Activated CD4-positive, CD25-positive, alpha-beta regulatory T cell treated with anti-CD3 and anti-CD28 coated beads, Interleukin-2, amount 50 U/mL, for 16 hours (primary cell): ENCODE measurements at places on chromosomes 7 and 10.

DNA sequence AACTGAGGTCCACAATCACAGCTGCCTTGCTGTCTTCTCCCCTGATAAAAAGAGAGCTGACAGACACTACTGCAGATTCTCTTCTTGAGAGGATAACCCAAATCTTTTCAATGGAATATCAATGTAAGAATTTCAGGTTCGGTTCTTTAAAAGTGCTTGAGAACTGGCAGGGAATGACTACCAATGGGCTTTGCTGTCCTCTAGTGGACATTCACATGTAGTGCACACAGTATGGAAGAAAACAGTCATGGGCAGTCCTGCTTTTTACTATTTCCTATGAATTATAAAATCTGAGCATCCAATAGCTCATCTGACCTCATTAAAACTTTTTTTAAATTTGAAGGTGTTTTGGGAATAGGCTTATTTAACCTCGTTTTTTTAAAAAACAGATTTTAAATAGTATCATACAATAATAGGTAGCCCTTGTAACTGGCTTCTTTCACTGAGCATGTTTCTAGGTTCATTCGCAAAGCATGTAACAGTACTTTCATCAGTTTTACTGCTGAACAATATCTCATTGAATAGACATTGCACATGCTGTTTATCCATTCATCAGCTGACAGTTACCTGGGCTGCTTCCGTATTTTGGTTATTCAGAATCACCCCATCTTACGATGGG is 18.3 kb downstream of the FZD9 start:
- no peak for DNase-seq

- no peak for DNase-seq
Measured at GRCh38 chr7:131249003-131249402, 78.7 kb upstream of the MKLN1 start.

DNA sequence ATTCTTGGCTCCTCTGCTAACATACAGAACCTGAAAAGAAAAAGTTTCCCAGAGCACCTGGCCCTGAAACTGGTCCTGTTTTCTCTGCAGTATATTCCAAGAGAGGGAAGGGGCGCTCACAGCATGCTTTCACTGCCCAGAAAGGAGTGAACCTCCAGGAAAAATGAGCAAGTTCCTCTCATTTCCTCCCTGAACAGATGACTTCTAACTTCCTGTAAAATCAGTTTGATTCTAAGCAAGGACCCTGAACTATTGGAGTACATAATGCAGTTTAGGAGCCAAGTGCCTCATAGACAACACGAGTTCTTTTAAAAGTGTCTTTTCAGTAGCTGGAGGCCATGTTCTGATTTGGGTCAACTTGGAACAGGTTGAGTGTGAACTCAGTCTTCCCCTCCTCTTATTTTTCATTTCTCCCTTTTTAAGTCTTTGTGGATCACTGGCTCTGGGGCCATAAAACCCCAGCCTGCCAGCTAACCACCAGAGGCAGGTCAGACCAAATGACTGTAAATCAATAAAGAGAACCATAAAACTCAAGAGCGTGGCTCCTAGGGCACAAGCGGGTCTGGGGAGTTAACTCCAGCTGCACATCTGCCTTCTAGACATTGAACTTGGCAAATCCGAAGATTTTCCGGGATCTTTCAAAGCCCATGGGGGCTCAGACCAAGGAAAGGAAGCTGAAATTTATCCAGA is 5.9 kb upstream of the LRRC18 start:
- no peak for DNase-seq

- DNase-seq, result no peak
Measured at GRCh38 chr7:38476764-38477163, 154.4 kb downstream of the AMPH start.

- DNase-seq, result no peak
Measured at GRCh38 chr10:489330-489729, 200.1 kb downstream of the DIP2C start.

DNA sequence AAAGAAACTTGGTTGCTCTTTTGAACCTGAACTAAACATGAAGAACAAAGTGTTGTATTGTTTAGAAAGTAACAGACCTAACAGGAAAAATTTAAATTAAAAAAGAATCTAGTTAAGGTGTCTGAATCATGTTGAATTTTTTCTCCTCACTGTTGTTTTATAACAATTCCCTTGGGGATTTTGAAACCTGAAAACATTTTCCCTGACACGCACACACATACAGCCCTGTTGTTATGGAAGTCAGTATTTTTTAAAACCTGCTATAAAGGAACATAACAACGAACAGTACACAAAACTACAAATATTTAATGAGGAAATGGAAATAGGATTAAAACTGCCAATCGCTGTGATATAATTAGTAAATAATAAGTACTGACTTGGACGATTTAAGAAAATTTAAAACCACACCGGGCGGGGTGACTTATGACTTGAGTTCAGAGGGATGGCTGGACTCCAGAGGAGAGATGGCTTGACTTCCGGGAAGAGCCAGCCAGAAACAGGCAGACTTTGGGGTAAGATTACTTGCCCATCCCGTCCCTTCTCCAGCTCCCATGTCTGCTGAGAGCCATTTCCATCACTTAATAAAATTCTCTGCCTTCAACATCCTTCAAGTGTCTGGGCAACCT is 16.2 kb upstream of the SPOCK2 start:
- no peak for DNase-seq

DNA sequence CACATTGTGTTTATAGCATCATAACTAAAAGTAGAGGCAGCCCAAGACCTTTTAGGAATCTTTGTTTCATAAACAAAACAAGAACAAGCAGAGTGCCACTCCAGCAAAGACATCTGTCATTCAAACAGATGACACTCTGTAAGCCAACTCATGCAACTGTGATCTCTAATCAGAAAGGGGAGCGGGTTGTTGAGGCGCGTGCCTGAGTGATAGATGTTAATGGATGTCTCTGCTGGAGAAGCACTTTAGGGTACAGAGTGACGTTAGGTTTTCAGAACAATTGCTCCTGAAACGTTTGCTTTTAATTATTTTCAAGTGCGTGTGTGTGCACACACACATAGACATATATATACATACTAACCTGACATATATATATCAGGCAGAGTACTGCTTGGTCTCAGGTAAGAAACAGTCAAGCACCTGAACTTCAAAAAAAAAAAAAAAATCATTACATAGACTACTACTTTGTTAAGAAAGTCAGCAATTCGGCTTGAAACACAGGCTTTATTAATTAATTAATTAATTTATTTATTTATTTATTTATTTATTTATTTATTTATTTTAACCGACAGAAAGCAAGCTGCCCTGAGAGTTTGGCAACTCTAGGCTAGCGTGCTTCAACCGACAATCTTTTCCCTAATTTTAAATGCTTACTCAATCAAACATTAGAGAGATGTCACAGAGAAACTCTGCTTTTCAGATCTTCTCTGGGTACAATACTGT is 109.1 kb downstream of the POU6F2 start:
- no peak for DNase-seq

DNA sequence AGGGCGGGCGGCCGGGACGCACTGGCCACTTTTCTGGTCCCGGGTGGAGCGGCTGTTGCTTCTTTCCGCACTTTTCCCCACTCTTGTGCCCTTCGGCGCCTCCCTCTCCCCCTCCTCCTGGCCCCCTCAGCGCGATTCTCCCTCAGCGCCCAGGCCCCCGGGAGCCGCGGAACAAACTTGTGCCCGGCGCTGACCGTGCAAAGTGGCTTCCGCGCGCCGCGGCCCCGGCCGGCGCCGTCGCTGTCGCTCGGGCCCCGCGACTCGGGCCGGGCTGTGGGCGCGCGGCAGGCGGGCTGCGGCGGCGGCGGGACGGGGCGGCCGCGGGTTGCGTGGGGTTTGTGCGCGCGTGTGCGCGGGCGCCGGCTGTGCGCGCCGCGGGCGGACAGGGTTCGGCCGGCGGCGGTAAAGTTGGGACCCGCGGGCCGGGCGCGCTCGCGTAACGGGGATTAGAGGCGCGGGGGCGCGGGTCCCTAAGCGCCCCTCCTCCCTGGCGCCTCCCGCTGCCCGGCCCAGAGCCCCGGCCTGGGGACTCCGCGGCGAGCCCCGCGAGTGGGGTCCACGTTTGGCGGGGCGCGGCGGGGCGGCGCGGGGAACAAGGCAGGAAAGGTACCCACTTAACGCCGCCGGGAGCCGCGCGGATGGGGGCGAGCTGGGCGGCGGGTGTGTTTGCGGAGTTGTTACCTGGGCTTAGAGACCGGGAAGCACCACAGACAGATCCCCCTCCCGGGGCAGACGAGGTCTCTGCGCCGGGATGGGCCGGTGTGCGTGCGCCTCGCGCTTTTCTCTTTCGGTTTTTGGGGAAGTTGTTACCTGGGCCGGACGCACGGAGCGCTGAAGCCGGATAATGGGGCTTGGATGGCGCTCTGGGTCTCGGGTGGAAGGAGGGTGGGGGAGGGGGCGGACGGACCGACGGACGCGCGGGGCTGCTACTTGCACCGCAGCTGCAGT is 860 bp downstream of the ZEB1 start:
- DNase-seq, result no peak

- no peak for DNase-seq
Measured at GRCh38 chr7:113698556-113699220, 220.1 kb downstream of the PPP1R3A start.

GRCh38 chr10:83516788-83517187 is 622.5 kb upstream of the GHITM start:
- no peak for DNase-seq

DNA sequence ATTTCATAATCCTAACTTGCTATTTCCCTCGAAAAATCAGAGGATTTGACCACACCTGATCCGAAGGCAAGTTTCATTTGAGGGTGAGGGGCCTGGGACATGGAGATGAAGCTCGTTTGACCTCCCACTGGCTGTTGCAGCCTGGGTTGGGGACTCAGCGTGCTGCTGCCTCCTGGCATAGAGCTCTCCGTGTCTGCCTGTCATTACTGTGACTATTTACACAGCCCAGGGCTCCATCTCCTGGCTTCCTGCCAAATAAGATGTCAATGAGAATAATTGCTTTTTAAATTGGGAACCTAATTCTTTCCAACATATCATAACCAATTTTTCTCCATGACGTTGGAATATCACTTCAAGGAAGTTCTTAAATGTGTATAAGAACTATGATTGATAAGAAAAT is 139.3 kb upstream of the COBL start:
- DNase-seq, result no peak

DNA sequence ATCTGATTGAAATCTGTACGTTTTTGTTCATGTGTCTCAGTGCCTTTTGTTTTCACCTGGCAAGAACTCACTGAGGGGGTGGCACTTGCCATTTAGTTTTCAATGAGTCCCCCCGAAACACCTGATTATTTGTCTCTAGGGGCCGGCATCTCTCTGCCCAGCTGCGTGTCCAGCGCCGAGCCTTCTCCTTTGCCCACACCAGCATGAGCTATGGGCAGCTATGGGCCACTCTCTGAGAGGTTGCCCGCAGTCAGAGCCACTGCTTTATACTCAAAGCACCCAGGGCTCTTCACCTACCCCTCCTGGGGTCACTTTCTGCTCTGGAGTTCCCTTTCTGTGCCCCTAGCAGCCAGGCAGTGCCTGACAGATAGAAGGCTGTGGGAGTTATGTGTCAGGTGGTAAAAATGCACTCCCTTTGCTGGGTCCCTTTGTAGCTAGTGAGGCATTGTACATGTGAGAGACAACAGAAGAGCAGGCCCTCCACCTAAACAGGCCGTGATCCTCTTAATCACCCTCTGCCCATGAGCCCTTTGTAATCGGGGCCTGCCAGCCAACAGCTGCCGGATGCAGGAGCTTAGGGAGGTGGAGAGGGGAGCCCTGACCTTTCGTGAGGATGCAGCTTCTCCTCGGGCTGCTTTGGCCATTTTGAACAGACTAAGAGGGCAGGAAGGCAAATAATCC is 133.1 kb upstream of the NPS start:
- DNase-seq, result no peak

DNA sequence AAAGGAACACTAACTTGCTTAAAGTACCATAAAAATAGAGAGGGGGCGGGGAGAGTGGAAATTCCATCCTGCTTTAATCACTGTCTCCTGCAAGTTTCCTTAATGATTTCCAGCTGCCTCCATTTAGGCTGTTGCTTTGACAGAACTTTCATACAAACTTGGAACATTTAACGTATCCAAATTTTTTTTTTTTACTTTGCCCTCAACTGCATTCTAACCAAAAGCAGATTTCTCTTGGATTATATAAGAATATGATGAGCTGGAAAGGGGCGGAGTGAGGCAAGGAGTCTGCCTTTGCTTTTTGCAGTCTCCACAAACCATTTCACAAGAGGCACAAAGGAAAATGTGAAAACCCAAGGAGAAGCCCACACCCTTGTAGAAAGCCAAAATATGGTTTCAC is 46.6 kb upstream of the COL1A2 start:
- DNase-seq, result no peak

- DNase-seq, result no peak
Measured at GRCh38 chr10:13526948-13527863, 1.6 kb downstream of the BEND7 start.

- no peak for DNase-seq
Measured at GRCh38 chr7:65444899-65445823, 71.5 kb downstream of the ZNF92 start.

DNA sequence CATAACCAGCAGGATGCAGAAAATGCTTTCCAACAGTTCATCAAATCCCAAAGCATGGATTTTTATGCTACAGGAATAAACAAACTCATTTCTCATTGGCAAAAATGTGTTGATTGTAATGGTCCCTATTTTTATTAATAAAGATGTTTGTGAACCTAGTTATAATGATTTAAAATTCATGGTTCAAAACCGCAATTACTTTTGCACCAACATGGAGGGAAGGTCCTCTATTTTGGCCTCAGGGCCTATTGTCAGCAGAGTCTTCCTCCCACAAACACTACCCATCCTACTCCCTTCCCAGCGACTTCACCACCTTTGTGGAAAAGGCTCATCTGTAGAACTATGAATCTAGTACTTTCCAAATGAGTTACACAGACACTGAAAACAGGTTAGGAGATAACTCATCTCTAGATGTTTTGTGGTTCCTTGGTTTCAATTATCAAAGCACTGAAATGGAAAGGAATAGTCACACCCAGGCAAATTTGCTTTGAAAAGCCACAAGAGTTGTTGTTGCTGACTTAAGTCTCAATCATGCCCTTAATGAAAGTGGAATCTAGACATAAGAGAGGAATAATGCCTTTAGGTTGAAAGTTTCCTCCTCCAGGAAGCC is 59.4 kb upstream of the FRMD4A start:
- DNase-seq, result no peak

GRCh38 chr10:133446979-133447378 is 6.8 kb upstream of the SCART1 start:
- no peak for DNase-seq

DNA sequence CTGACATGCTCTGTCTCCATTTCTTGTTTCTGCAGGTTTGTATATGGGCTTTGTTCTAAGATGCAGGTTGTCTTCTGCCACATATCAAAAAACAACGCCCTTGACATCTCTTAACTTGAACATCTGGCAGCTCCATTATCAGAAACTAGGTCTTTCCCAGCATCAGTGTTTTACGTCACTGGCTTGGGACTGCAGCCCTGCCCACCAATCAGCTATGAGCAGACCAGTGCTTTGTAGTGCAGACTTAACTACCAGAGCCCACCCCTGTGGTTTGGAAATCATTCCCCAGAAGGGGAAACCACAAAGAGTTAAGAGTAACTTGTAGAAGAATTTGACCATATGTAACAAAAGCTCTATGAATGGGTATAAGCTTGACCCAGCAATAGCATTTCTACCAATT is 132.4 kb downstream of the SEPTIN14 start:
- no peak for DNase-seq
